ENCODE measurements at places on chromosomes 6 and 20.

DNA sequence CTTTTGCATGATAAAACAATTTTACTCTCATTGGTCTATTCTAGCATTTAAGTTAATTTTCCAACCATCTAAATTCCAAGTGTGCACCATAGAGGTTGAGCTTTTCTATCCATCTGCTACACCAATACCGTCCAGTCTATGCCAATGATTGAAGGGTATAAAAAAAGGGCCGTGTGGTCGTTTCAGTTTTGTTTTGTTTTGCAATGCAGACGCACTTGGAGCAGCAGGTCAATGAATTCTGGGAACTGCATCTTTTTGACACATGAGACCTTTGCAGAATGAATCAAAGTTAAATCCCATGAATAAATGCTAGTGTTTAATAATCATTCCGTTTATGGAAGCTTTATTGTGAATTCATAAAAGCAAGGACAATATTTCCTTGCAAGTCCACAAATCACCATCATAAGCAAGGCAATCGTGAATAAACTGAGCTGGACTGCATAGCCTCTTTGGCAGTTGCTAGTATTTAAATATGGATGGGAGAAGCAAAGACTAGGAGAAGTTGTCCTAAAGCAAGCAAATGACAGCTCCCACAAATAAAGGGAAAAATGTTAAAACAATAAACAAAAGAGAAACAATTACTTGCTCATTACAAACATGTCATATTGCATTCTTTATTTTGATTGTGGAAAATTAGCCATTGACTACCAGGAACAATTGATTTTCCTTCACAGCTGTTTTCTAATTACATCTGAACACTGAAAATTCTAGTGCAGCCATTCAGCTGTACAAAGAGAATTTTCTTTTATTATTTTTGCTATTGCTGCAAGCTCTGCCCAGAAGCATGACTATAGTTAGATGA lies 649.7 kb upstream of the GJE1 start:
- no peak for DNase-seq

- DNase-seq: no peak
These were observed 21.3 kb upstream of the HLA-DRB5 start for GRCh38 chr6:32551410-32551809.

GRCh38 chr20:63657937-63658748 lies at the start of gene RTEL1:
TSS of gene RTEL1 (plus strand) at chr20:63658312. CDS start at chr20:63659403, 1,091 bp downstream.
- DNase-seq: peak; percentile 95

DNA sequence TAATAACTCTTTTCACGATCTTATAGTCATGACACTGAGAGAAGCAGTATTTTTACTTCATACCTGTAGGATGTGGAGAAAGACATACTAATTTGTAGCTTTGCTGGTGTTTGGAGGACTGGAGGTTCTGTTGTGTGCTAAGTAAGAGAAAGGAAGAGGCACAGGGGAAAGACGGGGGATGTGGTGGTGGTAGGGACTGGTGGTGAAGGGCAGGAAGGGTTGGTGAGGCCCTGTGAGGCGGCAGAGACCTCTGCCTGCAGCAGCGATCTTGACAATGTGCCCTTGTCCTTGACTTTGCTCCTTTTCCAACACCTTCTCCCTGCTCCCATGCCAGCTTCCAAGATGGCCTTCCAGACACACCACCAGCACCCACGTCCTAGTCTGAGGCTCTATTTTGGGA lies 32.6 kb upstream of the MPC1 start:
- DNase-seq: no peak

DNA sequence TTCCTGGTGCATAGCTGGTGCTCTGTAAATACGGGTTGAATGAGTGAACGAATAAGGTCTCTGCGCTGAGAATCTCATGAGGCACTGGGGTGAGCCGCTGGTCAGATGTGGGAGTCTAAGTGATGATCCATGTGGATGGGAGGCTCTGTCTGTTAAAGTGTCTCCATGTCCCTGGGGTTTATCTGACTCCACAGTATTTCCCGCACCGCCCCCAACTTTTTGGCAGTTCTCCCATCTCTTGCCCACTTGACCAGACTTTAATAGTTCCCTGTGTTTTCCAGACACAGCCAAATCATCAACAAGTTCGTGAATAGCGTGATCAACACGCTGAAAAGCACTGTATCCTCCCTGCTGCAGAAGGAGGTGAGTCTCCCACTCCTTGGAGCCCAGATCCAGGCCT lies 9.9 kb downstream of the BPIFA2 start:
- DNase-seq: no peak

DNA sequence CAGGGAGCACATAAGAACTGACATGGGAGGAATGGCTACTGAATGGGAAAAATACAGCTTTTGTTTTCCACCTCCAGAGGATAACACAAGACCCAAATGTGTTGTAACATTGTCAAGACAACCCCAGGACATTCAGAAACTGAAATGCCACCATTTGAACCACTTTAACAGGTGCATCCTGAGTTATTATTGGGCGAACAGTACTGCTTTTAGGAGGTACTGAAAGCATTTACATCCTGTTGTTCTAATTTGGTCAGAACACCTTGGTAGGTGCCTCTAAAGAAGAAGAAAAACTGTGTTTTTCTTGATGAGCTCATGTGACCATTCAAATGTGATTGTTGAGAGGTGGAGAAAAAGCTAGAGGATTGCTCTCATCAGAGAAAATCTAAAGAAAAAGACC lies 6.4 kb upstream of the TXNDC5 start:
- DNase-seq: no peak

- no peak for DNase-seq
These were observed 597.5 kb downstream of the TBC1D32 start for GRCh38 chr6:120736740-120737139.

DNA sequence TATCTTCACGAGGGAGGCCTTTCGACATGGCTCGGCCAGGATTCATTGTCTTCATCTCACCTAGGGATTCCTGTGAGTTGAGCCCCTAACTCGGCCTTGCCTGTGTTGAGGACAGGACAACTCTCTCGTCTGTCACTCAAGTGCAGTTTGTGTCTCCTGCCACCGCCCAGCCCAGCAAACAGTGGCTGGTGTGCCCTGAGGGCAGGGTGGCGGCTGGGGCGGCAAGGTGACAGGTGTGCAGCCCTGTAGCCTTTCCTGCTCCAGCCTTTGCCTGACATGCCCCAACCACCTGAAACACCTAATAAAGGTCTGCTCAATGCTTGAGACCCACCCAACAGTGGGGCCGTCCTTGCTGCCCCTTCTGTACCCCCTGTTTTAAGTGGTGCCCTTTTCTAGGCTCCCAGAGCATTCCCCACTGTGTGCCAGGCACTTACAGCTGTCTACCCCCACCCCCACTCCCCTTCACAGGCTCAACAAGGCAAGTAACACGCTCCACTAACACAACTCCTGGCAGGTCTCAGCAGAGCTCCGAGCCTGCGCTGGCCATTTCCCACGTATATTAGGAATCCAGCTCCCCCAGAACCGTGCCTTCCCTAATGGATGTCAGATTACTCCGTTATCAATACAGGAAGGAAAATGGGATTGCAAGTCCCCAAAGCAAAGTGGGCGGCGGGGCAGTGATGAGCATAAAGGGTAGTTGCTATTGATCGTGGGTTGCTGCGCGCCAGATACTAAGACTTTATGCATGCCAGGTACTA lies 17.7 kb downstream of the GFRA4 start:
- no peak for DNase-seq

DNA sequence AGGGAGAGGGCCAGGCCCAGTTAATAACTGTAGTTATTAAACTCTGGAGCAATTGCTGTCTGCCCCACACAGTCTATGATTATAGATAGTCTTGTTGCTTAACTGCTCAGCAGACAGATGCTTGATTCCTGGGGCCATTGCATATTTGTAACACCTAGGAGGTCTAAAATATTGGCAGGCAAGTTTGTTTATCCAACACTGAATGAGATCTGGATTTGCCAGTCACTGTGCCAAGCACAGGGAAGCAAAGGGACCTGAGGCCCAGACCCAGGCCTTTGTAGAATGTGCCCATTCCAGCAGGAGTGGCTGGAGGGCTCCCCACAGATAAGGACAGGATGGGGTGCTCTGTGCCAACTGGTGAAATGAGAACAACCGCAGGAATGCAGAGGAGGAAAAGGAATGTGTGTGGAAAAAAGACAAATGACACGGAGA lies 17.6 kb upstream of the ENTPD6 start:
- DNase-seq: no peak

Measured in mesendoderm (in vitro differentiated cells).